ENCODE measurements at places on chromosomes 13 and 19.

DNA sequence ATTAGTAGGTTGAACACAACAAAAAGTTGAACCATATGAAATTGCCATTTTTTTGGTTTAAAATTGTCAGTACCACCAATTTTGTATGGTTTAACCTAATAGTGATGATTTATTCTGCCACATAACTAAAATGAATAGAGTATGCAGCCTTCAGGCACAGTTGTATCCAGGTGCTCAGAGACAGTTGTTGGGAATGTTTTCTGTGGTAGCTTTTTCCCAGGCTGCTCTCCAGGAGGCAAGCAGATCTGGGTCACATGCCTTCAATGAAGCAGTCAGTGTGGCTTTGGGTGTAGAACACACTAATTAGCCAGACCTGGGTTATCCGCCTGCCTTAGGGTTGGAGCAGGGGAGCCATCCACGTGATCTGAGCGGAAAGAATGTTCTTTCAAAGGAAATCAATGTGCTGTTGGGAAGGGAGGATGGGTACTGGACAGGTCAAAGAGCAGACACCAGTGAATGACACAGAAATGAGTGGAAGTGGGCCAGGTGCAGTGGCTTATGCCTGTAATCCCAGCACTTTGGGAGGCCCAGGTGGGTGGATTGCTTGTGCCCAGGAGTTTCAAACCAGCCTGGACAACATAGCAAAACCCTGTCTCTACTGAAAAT lies 28.6 kb downstream of the MARK4 start:
- no peak for DNase-seq

- no peak for DNase-seq
These were observed 683.9 kb upstream of the KLHL1 start for GRCh38 chr13:70792121-70792520.

DNA sequence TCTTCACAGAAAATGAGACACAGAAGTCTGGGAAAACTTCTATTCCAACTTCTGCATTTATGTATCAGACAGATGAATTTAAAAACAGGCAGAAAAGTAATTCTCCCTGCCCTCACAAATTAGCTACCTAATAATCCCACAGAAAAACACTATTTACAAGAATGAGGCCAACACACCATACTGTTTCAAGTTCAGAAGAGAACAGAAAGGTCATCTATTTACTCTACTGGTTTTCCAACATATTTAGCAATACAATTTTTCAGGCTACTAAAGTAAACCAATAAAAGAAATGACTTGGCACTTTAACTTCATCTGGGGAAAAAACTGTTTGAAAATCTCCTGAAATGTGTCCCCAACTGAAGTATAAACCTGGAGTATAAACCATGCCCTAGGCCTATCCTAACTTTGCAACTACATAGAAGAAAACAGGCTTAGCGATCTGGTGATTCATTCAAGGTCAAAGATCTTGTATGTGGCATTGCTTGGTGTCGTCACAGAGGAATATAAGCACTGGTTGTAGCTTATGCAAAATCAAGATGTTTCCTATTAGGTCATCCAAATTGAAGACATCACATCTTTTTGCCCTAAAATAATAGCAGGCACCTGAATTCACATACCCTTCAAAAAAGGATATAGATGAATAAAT lies 20.1 kb upstream of the EBPL start:
- no peak for DNase-seq

- no peak for DNase-seq
These were observed 34.8 kb downstream of the ATP7B start for GRCh38 chr13:51976423-51976822.

DNA sequence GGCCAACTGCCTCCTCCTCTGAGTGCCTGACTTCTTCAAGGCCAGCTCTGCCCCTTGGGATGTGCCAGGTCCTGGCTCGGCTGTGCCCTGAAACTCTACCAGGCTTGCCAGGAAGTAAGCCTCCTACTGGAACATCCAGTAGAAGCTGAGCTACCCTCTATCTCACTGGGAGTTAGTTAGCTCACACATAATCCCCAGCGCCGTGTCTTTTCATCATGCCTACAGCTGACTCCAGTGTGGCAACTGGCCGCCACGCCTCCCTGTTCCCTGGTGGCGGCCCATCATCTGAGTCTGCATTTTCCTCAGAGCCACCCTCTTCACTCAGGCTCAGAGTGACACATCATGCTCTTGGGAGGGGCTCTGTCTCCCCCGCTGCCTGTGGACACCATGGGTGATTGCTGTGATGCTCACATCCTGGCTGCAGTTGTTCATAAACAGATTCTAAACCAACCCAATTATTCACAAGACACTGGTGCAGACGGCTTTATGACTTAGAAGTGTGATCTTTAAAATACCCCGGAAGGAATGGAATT lies 131.9 kb upstream of the IRS2 start:
- DNase-seq, result no peak

- no peak for DNase-seq
These were observed at the start of gene DOCK9 for GRCh38 chr13:98977568-98978265. Gene DOCK9 (minus strand): TSS chr13:98978064. CDS start chr13:98977909, 155 bp downstream.

- no peak for DNase-seq
These were observed 111.5 kb downstream of the URI1 start for GRCh38 chr19:30053558-30053957.
